ENCODE measurements at places on chromosomes 7 and 10.

DNA sequence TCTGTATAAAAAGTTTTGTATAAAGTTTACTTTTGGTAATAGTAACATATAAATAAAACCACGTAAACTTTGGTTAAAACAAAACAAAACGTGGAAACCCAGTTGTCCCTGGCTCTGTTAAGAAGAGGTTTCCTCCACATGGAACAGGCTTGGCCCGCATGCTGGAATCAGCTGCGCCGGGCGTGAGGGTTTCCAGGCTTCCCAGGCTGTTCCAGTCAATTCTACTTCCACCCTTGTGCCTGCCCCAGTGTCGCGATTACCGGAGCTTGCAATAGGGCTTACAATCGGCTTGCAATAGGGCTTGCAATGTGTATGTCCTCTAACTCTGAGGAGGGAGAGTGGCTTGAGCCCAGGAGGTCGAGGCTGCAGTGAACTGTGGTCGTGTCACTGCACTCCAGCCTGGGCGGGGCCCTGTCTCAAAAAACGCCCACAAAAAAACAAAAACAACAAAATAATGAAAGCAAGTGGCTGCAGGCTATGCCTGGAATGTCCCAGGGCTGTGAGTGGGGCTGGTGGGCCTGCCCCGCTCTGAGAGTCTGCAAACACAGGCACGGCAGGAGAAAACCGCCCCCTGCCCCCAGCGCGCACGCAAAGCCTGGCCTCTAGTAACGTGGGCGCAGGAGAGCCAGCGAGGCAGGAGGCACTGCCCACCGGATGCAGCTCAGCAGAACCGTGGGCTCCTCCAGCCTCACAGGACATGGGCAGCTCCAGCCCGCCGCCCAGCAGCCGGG lies 16.3 kb downstream of the CYP2W1 start:
- DNase-seq = no peak

GRCh38 chr7:134022286-134022911 lies 104.7 kb upstream of the LRGUK start:
- no peak for DNase-seq

DNA sequence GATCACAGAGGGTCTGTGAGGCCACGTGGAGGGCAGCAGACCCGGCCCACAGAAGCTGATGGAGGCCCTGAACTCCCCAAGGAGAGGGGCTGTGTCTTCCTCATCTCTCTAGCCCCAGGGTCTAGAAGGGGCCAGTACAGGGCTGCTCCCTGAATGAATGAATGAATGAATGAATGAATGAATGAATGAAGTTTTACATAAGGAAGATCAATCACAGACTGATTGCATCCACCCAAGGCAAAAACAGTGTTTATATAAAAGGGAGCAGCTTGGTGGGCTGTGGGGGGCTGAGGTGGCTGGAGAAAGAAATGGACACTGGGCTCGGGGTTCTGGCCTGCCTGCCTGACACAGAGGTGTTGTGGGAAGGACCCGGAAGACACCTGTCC lies 4.9 kb upstream of the NSUN5 start:
- no peak for DNase-seq

DNA sequence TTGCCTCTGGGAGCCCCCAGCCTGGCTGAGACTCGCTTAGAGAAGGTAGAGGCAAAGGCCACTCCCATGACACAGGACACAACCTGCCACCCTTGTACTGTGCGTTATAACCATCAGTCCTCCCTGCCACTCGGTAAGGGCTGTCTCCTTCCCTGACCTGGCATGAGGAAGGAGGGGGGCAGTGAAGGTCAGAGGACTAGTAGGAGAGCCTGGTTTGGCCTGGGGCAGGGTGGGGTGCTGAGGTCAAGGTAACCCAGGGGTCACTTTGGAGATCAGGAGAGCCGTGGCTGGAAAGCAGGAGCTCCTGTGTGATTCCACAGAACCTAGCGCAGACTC lies 6.9 kb upstream of the TNRC18 start:
- DNase-seq = no peak

- DNase-seq = peak; percentile 5
Measured at GRCh38 chr7:1290026-1290678, 57.5 kb downstream of the UNCX start.

DNA sequence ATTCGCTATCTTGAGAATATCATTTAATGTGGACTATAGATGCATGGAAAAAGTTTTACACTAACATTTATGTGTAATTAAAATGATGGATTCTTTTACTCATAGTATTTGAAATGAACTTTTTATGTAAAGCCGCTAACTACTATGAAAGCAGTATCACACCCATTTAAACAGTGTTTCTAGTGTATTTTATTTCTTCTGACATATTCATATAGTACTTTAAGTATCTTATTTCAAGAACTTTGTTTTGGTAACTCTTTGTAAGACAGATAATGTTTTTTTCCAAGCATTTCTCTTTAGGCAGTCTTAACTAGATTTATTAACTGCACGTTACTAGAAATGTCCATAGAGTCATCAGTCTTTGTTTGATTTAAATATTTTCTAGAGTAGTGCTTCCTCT lies 12.5 kb upstream of the ARMC3 start:
- DNase-seq = no peak

GRCh38 chr10:70589762-70590654 lies 12.5 kb downstream of the PRF1 start:
- DNase-seq = no peak

DNA sequence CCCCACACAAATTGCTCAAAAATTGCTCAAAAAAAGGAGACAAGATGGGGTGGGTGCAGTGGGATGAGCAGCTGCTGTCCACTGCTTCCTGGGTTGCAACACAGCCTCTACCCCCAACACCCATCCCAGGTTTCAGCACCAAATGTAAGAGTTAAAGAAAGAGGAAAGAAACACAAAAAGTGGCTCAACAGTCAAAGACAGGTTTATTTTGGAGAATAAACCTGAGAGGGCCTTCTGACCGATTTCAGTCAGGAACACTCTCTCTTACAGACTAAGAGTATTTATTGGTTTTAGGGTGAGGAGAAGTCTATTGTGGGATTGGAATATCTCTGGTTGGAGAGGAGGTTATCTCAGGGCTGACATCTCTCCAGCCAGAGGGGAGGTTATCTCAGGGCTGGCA lies 28.4 kb downstream of the OR13A1 start:
- DNase-seq = no peak

GRCh38 chr7:5367661-5368060 lies 56.0 kb downstream of the TNRC18 start:
- no peak for DNase-seq

GRCh38 chr10:12419262-12419847 lies 70.0 kb downstream of the CAMK1D start:
- no peak for DNase-seq

DNA sequence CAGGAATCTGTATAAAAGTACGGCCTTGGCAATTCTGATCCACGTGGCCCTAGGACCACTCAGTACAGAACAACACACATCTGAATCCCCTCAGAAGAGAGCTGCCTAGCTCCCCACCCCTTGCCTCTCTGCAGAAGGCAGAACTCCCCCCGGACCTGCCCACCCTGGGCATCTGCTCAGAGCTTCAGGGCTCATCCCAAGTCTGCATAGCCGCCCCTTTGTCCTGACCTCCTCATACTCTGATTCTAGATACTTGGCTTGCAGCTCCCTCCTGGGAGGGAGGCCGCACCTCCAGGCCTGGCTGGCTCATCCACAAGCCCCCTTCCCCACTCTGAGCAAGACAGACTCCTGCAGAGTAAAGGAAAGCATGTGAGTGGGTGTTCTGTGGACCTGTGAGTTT lies 49.6 kb downstream of the GRID1 start:
- DNase-seq = no peak

- no peak for DNase-seq
Measured at GRCh38 chr10:70729763-70730357, 55.3 kb downstream of the TBATA start.

- no peak for DNase-seq
Measured at GRCh38 chr7:22316914-22317313, 40.0 kb downstream of the RAPGEF5 start.

GRCh38 chr7:101126651-101127459 lies at the start of gene SERPINE1:
Gene SERPINE1, plus strand, starts transcription at chr7:101127104. Its CDS starts 1,290 bp downstream, at chr7:101128394.
- DNase-seq = no peak

GRCh38 chr7:129189661-129190310 lies 1.4 kb downstream of the SMO start:
- DNase-seq = no peak

- DNase-seq = no peak
Measured at GRCh38 chr10:117221156-117221711, 19.7 kb upstream of the SLC18A2 start.

- DNase-seq = no peak
Measured at GRCh38 chr10:48758411-48758810, 73.7 kb downstream of the WDFY4 start.

DNA sequence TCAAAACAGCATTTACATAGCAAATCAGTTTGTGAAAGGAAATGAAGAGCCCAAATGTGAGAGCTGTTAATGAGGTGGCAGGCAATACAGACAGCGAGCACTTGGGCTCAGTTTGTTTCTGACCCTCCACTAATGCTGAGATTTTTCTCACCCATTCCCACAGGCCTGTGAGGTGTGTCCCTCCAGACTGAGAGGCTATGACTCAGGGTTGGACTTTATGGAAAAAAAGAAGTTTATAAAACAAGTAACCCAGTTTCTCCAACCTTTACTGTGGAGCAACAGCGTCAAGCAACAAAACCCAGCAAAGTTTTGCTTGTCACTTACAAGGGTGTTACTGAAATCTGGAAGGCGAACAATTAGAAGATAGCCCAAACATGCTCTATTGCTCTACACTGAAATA lies 4.9 kb upstream of the FEZF1 start:
- no peak for DNase-seq

- no peak for DNase-seq
Measured at GRCh38 chr10:13729586-13730305, 143.0 kb downstream of the PRPF18 start.

GRCh38 chr7:4268040-4268965 lies 413.8 kb upstream of the FOXK1 start:
- no peak for DNase-seq

DNA sequence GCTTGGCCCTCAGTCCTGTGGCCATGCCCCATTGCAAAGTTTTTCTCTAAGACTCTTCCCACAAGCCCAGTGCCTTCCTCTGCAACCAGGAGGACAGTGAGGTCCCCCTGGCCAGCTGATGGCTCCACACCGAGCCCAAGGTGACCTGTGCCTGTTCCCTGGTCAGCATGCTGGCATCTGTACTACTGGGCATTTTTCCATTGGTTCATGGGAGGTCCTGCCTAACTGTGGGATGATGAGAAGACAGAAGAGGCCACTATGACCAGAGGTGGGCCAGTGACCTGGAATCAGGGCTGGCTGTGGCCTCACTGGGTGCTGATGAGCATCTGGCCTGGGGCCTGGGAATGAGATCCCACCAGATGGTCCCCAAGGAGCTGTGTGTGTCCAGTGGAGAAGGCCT lies 20.2 kb downstream of the CALML3 start:
- no peak for DNase-seq

DNA sequence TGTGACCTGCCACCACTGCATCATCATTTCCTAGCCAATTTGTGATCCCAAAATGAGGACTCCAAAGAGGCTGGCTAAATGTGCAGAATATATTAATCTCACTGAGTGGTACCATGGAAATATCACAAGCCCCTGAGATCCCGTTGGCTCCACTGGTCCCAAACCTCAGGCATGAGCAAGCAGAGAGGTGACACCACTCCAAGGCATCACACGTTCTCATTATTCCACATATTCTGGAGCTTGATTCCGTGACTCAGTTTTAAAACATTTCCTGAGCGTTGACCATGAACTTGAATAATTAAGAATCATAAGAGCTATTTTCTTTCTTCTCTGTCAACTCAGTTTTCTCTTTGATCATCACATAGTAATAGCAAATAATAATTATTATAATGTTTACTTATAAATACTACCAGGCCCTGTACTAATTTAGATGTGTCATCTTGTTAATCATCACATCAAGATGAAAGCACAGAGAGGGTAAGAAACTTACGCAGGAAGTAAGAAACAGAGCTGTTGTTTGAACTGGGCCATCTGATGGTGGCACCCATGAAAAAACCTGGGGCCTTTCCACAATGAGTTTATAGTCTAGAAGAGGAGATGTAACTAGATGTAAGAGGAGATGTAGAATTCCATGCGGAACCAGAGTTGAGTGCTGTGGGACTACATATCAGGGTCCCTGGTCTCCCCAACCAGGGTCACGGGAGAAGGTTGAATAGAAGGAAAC lies 3.5 kb downstream of the APBB1IP start:
- no peak for DNase-seq

DNA sequence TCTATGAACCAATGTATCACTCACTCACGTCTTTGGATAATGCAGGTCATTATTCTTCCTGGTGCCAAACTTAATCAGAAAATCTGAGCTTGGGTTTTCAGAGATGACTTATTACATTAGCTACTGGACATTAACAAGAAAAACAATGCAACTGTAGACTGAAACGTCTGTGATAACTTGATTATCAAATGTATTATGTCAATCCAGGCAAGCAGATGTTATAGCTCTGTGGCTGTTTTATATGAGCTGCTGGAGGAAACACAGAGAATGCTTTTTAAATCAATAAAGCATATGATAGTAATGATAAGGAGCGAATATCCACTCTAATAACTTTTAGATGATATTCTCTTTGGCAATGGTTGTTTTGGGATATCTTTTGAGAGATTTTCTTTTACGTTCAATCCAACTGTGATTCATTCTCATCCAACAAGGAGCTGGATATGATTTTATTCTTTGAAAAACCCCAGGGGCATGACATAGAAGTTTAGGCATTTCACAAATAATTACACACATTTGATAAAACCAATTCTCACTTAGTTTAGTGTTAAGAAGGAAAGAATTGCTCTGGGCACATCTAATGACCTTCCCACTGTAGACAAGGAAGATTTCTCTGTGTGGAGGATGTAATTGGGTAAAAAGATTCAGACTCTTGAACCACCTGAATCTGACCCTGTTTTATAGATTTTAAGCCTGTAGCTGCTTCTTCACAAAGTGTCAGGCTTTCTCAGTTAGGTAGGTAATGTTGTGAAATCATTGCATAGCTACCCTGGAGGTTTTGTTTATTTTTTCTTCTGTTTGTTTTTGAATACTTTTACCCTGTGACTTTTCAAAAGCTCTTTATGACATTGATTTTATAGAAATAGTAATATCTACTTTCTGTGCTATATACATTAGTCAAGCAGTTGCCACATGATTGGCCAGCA lies 1124.7 kb downstream of the DNAJB9 start:
- no peak for DNase-seq

DNA sequence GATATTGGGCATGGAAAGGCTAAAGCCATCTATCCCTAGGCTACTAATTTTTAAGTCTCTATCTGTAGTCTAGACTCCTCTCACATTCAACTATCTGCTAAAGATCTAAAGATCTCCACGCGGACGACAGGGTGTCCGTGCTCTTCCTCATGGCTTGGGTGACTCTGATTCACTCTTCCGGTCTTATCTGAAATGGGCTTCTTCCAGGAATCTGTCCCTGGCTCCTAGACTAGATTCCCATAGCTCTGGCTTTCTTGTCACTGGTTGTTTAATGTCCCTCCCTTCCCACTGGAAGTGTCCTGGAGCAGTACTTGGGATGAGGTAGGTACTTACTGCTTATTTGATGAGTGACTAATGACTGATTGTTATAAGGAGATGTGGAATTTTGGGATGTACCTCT lies 62.0 kb upstream of the PODXL start:
- no peak for DNase-seq

DNA sequence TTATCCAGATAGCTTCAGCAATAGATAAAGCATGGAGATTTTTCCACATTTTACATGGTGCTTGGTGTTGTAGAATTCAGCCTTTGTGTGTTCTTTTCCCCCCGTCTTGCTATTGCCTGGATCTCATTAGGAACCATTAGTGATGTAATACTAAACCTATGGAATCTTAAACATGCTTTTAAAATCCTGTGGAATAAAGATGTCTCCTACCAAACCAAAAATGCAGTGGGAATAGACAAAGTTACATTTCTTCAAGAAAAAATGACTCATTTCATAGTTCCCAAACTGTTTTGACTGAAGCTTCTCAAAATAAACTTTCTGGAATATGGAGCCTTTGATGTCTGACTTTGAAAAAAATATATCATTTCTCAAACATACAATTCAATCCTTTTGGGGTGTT lies 44.0 kb downstream of the CALD1 start:
- no peak for DNase-seq

Data from CMK (cell line).